Dermis lymphatic vessel endothelial cell (primary cell): ENCODE measurements at places on chromosomes 2 and 18. TPM values are rescaled to one million over a fixed set of nuclear protein-coding genes. Genes with fewer than 3 reads are reported as not detected.

Gene NPAS2
- 3.3 and 5.4 TPM in 2 replicates for total RNA-seq

Gene SLC11A1
- 0.09 and 0.11 TPM in 2 replicates for total RNA-seq

Gene SCG2
- total RNA-seq, result under 0.01 TPM in 1 of 2 replicates, not detected in the other

Gene NYAP2
- total RNA-seq, result not detected in 2 replicates

Gene TRAK2
- total RNA-seq, result 36.9 and 43.8 TPM in 2 replicates

Gene CDK5R2
- not detected in 2 replicates for total RNA-seq

Gene GALNT1
- total RNA-seq, result 165 and 227 TPM in 2 replicates

Gene RGPD3
- 0.11 and 0.17 TPM in 2 replicates for total RNA-seq

Gene C1D
- 17.5 and 28.2 TPM in 2 replicates for total RNA-seq

Gene TTLL4
- total RNA-seq, result 3.5 and 4.8 TPM in 2 replicates

Gene ANKRD12
- total RNA-seq, result 27.0 and 27.9 TPM in 2 replicates

Gene HOXD9
- total RNA-seq, result 17.0 and 33.7 TPM in 2 replicates

Gene TLX2
- not detected in 2 replicates for total RNA-seq

Gene LINC00305
- total RNA-seq, result not detected in 2 replicates

Gene CLEC4F
- total RNA-seq, result 0.11 and 0.17 TPM in 2 replicates

Gene ABCG5
- total RNA-seq, result not detected in 2 replicates

Gene KCNF1
- 3.4 and 7.3 TPM in 2 replicates for total RNA-seq

Gene ZAP70
- total RNA-seq, result 0.11 and 0.34 TPM in 2 replicates

Gene MEP1B
- total RNA-seq, result 0.09 TPM in 1 of 2 replicates, not detected in the other

Gene IWS1
- total RNA-seq, result 27.0 and 32.7 TPM in 2 replicates

Gene HOXD11
- total RNA-seq, result 0.11 TPM in 1 of 2 replicates, not detected in the other

Gene CLIP4
- 5.4 and 5.9 TPM in 2 replicates for total RNA-seq

Gene FAM124B
- 5.6 and 13.3 TPM in 2 replicates for total RNA-seq

Gene SKA1
- total RNA-seq, result 1.8 and 2.2 TPM in 2 replicates

Gene UGT1A10
- total RNA-seq, result not detected in 2 replicates

Gene RGPD4
- not detected in 2 replicates for total RNA-seq

Gene OSBPL1A
- total RNA-seq, result 15.9 and 19.9 TPM in 2 replicates

Gene METTL4
- total RNA-seq, result 9.0 and 11.5 TPM in 2 replicates

Gene OXER1
- not detected in 2 replicates for total RNA-seq

Gene CAPN10
- 23.2 and 26.7 TPM in 2 replicates for total RNA-seq

Gene LGALSL
- 3.2 and 4.2 TPM in 2 replicates for total RNA-seq

Gene GAL3ST2
- total RNA-seq, result not detected in 2 replicates

Gene DNER
- total RNA-seq, result under 0.01 TPM in 1 of 2 replicates, not detected in the other

Gene MREG
- 1.1 TPM in 2 replicates for total RNA-seq

Gene GCG
- total RNA-seq, result not detected in 2 replicates

Gene COL5A2
- total RNA-seq, result 18.8 and 24.2 TPM in 2 replicates

Gene GALR1
- not detected in 2 replicates for total RNA-seq

Gene RESP18
- not detected in 2 replicates for total RNA-seq
